ENCODE measurements at places on chromosomes 16 and 17.

DNA sequence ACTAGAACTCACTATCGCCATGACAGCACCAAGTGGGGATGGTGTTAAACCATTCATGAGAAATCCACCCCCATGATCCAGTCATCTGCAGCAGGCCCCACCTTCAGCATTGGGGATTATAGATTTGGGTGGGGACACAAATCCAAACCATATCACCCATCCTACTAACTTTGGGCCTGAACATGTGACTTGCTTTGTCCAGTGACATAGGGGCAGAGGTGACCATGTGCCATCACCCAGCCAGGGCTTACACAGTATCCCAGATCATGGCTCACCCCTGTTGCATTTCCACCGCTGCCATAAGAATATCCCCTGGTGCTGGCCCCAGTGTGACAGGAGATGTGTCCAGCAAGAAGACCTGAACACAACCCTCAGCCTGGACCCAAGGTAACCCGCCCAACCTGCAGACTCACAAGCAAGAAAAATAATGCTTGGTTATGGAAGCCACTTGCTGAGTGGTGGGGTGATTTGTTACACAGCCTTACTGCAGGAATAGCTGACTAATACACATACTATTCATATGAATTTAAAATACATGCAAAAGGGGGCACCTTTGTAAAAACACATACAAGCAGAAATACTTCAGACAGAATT lies 130.9 kb downstream of the GSG1L start:
- no peak for DNase-seq

GRCh38 chr16:4433914-4434787 lies 8.5 kb downstream of the DNAJA3 start:
- DNase-seq: no peak

DNA sequence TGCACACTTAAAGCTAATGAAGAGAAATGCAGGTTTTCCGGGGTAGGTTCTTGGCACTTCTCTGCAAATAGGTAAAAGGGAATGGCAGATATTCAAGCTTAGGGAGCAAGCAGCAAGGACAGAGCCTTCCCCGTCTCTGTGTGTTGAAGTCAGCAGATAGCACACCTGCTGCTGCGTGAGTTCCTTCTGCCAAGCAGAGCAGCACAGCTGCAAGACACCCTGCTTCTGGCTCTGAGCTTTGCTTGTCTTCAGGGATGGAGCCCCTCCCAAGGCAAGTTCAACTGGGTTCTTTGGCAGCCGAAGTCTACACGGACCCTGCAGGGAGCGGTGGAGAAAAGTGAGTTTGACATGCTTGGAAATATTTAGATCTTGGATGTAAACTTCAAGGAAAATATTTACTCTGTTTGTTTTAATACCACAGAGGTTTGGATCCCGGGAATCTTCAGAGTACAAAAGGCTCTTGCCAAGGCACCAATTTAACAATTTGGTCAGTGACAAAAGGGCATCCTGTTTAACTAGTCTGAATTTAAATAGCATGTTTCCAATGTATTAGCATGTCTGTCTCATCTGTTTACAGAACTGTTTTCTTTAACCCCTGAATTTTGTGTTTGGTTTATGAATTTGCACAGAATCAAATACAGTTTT lies 113.4 kb upstream of the KCNJ16 start:
- no peak for DNase-seq

GRCh38 chr17:57294101-57294500 lies 37.8 kb downstream of the MSI2 start:
- DNase-seq: peak; percentile 63

GRCh38 chr16:84832488-84833143 lies 12.8 kb downstream of the CRISPLD2 start:
- DNase-seq: no peak
